Stimulated activated CD8-positive, alpha-beta memory T cell treated with anti-CD3 and anti-CD28 coated beads, Interleukin-2, amount 100 ng/mL, for 48 hours (primary cell): ENCODE measurements at places on chromosomes 12 and 14.

DNA sequence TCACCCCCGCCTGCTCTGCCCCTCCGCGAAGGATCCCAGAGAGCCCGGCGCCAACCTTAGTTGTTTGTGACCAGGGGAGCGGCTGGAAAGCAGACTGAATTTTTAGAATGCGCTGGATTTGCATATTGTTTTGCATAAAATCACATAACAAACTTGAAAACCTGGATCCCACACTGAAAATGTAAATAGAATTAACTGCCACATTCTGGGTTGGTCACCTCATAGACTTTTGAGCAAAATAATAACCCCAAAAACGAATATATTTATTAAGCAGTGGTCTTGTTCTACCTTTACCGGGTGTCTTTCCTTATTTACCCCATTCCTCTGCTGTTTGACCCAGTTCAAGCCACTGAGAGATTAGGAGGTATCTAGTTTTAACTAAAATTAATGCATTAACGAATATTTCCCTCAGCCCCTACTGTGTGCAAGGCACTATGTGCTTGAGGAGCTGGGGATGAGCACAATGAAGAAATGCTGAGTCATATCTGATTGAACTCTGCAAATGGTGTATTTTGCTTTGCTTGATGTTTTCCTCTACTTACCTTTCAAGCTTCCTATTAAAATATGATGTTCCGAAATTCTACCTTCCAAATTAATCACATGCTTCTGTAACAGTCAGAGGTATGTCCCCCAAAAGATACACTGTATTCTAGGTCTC is 438 bp upstream of the EGLN3 start:
- no peak for DNase-seq

DNA sequence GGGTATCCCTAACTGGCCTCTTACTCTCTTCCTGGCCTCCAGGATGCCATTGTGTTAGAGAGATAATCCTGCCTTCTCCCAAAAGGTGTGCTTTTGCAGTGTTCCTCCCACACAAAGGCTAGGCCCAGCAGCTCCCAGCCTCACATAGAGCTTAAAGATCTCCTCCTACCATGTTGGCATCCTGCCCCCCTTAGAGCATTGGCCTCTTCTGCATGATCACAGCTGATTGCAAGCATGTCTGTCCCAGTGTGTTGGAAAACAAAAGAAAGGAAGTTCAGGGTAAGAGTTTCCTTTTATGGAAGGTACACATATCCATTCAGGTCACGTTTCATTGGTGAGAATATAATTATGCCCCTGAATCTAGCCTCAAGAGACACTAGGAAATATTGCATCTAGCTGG is 405.4 kb downstream of the TMTC2 start:
- DNase-seq: no peak

GRCh38 chr12:130167537-130167936 is 5.3 kb downstream of the FZD10 start:
- no peak for DNase-seq

- DNase-seq: no peak
Observed at GRCh38 chr12:117590999-117591398, 229.6 kb upstream of the NOS1 start.

DNA sequence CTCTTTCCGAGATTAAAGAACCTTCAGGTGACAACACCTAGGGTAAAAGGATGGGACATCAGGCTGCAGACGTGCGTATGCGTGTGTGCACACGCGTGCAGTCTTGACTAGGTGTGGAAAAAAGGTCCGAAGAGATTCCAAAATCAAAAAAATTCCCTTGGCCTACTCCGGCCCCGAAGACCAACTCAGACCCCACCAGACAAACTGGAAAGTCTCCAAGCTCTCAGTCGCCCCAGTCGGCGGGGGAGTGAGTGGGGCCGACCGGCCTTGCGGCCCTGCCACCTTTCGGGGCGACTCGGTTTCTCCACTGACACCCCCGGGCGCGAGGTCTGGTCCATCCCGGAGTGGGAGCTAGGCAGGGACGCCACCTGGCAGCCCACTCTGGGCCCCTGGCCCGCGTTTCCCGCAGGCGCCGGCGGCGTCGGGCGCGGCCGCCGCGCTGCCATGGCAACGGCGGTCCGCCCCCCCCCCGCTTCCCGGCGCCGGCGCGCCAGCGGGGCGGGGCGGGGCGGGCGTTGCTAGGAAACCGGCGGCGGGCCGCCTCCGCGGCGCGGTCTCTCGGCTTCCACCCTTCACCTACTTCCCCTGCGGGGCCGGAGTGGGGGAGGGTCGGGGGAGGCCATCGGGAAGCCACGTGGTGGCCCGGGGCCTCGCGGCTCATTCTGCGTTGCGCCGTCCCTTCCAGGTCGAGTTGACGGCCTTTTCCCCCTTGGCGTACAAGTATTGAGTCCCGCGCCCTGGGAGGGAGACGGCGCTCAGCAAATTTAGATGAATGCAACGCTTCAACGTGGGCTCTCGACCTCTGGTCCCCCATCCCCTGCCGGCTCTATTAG is 253.1 kb downstream of the EFCAB11 start:
- peak; percentile 86 for DNase-seq

GRCh38 chr14:41404126-41404525 is 202.6 kb upstream of the LRFN5 start:
- no peak for DNase-seq

- no peak for DNase-seq
Observed at GRCh38 chr14:73428353-73428824, 30.0 kb downstream of the NUMB start.

DNA sequence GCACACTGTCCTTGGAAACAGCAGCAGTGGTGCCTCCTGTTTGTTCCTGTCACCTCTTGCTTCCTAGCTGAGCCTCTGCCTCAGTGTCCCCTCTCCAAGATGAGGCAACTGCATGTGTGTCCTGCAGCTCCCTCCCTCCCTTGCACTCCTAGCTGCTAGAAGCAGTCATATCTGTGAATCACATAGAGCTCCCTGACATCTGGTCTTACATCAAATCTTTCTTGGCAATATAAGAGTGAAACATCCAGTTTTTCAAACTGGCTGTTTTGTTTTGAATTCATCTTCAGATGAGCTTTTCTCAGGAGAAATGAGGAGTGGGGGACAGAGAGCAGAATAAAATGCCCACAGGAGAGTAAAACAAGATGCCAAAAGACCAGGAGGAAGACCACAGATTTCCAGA is 103.7 kb downstream of the VCPKMT start:
- no peak for DNase-seq

GRCh38 chr14:74922752-74923401 is at the start of gene RPS6KL1:
Gene RPS6KL1, minus strand, starts transcription at chr14:74923260. Its CDS starts 1,719 bp downstream, at chr14:74921541.
- peak; percentile 55 for DNase-seq

DNA sequence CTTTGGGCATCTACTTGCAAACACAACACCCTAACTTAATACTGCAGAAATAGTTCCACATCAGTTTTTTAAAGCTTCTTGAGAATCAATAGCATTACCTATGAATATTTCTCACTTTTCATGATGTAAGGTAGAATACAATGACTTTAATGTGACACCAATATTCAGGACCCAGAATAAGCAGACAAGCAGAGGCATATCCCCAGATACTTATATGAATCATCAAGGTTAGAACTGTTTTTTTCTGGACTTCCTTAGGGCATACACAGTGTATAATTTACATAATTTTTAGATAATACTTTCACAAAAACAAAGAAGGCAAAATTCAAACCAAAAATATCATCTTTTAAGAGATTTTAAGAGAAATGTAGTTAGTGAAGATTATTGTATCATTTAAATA is 885.8 kb downstream of the FSCB start:
- DNase-seq: no peak

DNA sequence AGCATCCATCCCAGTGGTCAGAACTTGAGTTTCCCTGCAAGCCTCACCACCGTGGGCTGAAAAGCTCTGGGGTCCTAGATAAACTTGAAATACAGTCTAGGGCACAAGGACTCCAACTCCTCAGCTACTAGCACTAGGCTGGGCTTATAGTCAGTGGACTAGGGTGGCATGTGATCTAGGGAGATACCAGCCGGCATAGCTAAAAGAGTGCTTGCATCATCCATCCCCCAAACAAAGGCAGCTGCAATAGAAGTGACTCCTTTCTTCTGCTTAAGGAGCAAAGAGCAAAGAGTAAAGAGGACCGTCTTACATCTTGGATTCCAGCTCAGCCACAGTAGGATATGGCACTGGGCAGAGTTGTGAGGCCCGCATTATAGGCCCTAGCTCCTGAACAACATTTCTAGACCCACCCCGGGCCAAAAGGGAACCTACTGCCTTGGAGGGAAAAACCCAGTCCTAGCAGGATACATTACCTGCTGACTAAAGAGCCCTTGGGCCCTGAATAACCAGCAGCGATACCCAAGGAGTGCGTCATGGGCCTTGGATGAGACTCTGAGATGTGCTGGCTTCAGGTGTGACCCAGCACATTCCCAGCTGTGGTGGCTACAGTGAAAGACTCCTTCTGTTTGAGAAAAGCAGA is 17.9 kb upstream of the SOS2 start:
- DNase-seq: no peak

DNA sequence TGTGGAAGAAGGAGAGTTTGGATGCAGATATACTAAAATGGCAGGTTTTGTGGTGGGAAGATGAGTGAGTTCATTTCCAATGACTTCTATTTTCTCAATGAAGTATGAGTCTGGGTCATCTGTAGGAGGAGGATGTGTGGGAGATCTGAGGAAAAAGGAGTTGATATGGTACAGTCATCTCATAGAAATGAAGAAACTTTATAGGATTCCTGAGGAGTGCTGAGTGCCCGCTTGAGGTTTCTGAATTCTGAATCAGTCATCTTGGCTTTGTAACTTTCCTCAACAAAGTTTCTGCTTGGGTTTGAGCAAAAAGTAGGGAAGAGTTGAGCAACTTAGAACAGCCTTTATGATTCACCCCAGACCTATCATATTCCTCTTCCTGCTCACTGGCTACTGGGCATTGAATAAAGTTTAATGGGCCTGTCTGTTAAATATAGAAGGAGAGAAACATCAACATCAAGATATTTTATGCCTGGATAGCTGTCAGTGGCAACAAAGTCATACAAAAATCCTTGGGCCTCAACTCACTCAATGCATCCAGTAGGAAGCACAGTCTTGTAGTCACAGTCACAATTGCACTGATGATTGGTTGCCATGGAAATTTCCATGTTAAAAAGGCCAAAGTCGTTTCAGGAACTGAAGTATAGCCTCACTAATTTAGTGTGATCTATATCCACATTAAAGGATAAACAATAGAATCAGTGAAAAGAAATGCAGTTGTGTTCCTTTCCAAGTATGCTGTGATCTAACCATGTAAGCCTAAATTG is 284.7 kb downstream of the DUSP6 start:
- no peak for DNase-seq

- no peak for DNase-seq
Observed at GRCh38 chr14:39038542-39038941, 64.5 kb downstream of the SEC23A start.

- no peak for DNase-seq
Observed at GRCh38 chr12:114580306-114580705, 103.7 kb downstream of the TBX3 start.

- no peak for DNase-seq
Observed at GRCh38 chr14:91241863-91242262, 2.6 kb downstream of the GPR68 start.

GRCh38 chr12:12378616-12379015 is 21.7 kb downstream of the BORCS5 start:
- DNase-seq: no peak

DNA sequence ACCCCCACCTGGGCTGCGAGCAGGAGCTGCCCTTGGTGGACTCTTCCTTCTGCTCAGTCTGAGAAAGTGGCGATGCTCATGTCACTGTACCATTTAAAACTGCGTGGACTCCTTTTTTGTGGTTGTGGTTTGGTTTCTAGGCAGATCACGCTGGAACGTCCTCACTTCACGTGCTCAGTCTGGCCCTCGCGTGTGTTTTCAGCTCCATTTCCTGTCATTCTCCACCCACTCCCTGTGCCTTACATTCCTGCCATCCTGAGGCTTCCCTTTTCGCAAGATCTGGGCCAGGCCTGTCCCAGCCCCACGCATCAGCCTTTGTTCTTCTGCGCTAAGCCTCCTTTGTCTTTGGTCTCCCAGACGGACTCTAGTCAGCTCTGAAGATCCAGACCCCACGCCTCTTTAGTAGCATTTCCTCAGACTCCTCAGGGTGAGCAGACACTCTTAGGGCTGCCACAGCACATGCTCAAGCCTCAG is 105.4 kb downstream of the FBXL14 start:
- DNase-seq: no peak

DNA sequence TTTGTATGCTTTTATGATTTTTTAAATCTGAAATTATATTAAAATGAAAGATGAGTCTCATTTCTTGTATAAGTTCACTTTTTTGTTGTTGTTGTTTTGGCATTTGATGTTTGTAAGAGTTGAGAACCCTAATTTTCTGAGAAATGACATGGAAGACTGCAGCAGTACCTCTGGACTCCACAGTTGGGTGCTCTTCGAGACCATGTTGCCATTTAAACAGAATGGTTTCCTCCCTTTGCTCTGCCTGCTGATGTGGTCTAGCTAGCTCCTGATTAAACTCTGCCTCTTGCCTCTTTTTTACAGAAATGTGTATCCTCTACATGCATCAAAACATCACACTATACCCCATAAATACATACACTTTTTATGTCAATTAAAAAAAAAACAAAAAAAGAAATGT is 5.8 kb upstream of the LTA4H start:
- no peak for DNase-seq

DNA sequence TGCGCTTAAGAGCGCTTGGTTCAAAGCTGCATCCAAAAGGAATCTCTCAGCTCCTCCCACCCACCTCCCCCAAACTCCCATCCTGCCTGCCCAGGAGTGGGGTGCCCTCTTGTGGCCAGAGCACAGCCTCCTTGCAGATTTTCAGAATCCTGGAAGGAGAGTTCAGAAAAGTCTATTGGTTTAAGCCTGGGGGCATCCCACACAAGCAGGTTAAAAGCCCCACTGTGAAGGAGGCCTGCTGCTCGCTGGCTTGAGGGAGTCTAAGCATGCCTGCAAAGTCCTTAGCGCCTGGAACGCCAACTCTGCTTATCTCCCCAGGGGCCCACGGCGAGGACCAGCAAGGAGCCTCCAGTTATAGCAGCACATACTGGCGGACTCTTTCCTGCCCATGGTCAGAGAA is 297.1 kb downstream of the KSR2 start:
- DNase-seq: no peak

- DNase-seq: no peak
Observed at GRCh38 chr14:80762641-80763228, 178.8 kb downstream of the CEP128 start.

- no peak for DNase-seq
Observed at GRCh38 chr14:72970824-72971434, 44.7 kb downstream of the DCAF4 start.

- DNase-seq: no peak
Observed at GRCh38 chr14:86756521-86757190, 1226.7 kb downstream of the FLRT2 start.

- DNase-seq: no peak
Observed at GRCh38 chr12:31989571-31990362, 30.6 kb downstream of the RESF1 start.
